ENCODE measurements at places on chromosomes 6 and 20.

GRCh38 chr20:61573415-61574305, 321.6 kb downstream of the CDH4 start:
- no peak for DNase-seq

DNA sequence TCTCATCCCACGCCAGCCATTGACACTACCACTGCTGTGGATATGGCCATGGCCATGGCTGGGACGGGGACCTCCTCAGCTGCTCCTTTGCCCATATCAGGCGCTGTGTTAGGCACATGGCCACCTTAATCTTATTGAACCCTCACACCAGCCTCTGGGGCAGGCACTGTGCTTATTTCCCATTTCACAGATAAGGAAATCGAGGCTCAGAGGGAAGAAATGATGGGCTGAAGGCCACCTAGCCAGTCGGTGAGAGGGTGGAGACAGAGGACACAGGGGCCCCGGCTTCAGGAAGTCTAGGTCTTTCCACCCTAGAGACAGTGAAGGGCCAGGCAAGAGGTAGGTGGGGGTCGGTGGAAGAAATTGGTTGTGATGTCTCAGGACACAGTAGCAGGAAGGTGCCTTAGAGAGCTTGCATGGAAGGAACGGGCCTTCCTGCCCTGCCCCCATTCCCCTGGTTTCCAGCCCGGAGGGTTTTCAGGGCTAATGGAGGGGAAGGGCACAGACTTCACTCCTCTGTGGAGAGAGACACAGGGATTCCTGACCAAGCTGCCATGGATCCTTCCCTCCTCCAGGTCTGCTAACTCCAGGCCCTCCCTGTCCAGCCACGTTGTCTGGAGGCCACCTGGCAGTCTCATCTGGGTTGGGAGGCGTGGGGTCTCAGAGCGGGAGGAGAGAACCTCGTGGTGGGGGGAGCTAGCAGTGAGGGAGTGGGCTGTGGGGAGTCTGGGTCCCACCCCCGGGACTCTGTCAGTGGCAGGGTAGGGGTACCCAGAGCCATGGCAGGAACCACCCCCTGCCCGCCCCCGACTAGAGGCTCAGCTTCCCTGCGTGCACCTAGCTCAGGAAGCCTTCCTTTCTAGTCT, 120.4 kb downstream of the VEGFA start:
- DNase-seq: no peak

- DNase-seq: no peak
Observed at GRCh38 chr6:112004201-112005012, 49.5 kb upstream of the CCN6 start.

GRCh38 chr6:152094992-152095592, 287.6 kb downstream of the ESR1 start:
- no peak for DNase-seq

- DNase-seq: no peak
Observed at GRCh38 chr20:50563133-50563944, 53.2 kb downstream of the PTPN1 start.

DNA sequence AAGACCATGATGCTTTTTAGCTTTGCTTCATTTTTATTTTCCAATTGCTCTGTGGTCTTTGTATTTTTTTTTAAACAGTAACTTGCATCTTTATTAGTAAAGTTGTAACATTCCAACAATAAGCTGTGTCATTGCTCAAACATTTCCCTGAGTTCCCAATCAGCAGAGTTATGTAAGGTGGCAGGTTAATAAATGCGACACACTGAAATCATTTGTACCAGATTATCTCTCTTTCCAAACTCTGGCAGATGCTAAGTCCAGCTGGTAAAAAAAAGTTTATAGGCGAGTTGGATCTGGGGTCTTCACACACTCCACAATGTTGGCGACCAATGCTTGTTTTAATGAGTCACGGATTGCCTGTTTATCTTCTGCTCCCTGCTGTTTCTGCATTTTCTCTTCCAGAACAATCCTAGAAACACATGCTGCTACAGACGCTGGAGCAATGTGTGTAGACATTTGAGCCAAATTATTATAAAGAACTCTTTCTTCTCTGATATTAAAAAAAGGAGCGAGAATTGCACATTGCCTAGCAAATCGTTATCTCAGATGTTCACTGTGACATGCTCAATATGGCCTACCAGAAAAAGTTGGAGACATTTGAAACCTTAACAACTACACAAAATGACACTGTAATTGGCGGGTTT, 113.6 kb upstream of the IFNGR1 start:
- DNase-seq: no peak

DNA sequence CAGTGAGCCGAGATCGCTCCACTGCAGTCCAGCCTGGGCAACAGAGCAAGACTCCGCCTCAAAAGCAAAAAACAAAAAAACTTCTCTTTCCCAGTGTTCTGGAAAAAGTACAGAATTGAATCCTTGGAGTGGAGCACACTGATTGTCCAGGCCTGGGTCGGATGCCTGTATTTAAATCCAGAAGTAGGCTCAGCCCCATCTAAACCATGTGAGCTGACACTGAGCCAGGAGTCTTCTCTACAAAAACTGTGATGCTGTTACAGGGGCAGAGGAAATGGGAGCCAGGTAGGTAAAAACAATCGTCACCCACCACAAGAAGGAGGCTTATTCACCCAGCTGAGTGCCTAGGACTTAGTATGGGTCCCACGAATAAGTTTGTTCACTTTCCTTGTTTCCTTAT, 43.0 kb upstream of the PTPN1 start:
- no peak for DNase-seq

GRCh38 chr20:8154638-8155037, 22.6 kb downstream of the PLCB1 start:
- no peak for DNase-seq

- no peak for DNase-seq
Observed at GRCh38 chr6:40732878-40733277, 145.7 kb upstream of the LRFN2 start.

- no peak for DNase-seq
Observed at GRCh38 chr6:56683882-56684281, 41.2 kb upstream of the DST start.

- DNase-seq: no peak
Observed at GRCh38 chr20:37995856-37996605, 37.2 kb downstream of the TTI1 start.

DNA sequence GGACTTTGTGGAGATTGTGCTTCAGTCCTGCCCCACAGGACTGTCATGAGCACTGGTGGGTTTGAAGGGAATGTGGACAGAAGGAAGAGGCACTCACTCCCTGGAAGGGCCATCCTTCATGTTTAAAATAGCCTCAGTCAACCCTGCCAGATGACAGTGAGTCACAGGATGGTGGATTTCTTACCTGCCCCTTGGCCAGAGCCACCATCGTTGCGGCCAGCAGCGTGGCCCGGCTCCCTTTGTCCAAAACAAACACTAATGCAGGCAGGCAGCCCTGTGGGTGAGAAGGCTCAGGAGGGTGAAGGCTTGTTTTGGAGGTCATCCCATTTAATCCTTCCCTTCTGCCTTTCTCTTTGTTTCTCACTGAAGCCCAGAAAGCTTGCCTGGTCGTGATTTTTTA, 422.7 kb downstream of the CD83 start:
- DNase-seq: no peak

DNA sequence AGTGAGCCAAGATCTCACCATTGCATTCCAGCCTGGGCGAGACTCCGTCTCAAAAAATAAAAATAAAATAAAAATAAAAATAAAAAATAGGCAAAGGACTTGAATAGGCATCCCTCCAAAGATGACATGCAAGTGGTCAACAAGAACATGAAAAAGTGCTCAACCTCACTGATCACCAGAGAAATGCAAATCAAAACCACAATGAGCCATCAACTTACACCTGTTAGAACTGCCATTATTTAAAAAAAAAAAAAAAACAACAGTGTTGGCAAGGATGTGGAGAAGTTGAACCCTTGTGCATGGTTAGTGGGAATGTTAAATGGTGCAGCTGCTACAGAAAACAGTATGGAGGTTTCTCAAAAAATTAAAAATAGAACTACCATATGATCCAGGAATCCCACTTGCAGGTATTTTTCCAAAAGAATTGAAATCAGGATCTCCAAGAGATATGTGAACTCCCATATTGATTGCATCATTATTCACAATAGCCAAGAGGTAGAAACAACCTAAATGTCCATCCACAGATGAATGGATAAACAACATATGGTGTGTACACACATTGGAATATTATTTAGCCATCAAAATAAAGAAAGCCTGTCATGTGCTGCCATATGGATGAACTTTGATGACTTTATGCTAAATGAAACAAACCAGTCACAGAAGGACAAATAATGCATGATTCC, 2.8 kb downstream of the C20orf203 start:
- DNase-seq: no peak

- DNase-seq: no peak
Observed at GRCh38 chr6:118905084-118905483, 11.1 kb downstream of the ASF1A start.

DNA sequence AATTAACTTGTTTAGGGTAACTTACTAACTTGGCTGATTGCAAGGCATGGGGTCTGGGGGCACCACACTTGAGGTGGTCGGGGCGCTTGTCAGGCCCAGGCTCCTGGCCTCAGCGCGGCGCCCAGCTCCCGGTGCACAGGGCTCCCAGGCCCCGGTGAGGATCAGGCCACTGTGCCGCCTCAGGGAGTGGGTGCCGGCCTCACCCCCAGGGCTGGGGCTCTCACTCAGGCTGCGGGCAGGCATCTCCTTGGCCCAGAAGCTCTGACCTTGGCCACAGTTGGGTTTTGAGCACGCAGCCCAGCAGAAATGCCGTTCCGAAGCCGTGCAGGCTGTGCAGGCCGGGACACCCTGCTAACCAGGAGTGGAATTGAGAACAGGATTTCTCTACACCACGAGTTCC, 37.8 kb upstream of the BHLHE23 start:
- no peak for DNase-seq

Measured in effector memory CD8-positive, alpha-beta T cell (primary cell).